ENCODE measurements at places on chromosomes 5 and 9.
A peak's percentile ranks its signal among the peaks of the same experiment; 100 is the strongest.

- peak; percentile 91 for DNase-seq
These were observed 111.1 kb downstream of the ARHGAP26 start for GRCh38 chr5:142881076-142881783.

DNA sequence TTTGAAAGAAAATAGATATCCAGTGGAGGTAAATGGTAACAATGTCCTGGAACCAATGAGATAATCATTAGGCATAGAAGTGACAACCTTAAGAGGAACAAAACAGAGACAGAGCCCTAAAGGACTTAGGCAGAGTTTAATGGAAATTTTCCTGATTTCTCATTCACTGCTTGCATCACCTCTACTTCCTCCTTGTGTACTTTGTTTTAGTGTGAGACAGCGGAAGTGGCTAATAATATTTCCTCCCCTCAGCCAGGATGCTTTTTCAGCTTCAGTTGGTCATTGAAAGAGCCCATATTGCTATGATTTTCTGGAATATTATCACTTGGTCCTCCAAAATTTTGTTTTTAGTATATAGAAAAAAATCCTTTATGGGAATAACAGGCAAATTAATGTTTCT, 153.4 kb upstream of the MPDZ start:
- DNase-seq, result peak; percentile 83

- no peak for DNase-seq
These were observed 219.6 kb downstream of the DMRT2 start for GRCh38 chr9:1269533-1270315.

DNA sequence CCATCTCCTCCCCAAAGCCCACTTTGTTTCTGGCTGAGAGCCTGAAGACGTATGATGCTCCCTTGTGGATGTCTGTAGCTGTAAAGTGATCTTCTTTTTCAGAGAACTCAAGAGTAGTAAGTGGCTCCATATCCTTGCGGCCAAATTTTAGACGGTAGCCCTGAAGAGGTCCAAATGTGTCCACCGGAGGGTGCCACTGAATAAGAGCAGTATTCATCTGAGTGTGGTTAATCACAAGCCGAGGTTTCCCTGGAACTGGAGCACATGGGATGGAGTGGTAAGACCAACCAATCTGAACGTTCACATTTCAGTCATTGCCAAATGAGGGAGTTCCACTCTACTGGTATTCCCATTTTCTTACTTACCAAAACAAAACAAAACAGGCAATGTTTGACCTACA, 686.5 kb upstream of the DMAC1 start:
- no peak for DNase-seq

DNA sequence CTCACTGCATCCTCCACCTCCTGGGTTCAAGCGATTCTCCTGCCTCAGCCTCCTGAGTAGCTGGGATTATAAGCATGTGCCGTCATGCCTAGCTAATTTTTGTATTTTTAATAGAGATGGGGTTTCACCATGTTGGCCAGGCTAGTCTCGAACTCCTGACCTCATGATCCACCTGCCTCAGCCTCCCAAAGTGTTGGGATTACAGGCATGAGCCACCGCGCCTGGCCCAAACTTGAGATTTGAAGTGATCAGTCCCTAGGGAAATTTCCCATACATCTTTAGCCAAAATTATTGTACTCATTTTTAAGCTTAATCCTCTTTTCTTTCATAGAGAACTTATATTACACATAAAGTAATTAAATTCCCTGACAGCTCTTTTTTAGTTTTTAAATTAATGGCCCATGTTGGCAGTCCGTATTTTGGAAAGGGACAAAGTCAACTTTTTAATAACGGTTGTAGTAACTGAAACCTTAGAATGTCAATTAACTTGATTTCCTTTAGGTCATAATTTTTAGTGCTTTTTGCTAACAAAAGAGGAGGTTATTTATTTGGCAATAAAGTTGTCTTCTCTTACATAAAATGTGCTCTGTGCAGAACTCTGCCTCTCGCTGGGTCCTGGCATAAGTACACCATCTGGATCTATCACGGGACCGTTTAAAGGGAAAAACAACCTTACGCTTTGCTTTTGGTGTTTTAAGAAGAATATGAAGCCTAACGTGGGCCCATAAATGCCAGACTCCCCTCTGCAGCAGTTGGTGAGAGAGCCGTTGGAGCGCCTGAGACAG, 142.3 kb upstream of the OTULINL start:
- DNase-seq, result no peak

- peak; percentile 2 for DNase-seq
These were observed 51.0 kb downstream of the PTPDC1 start for GRCh38 chr9:94135222-94135621.

DNA sequence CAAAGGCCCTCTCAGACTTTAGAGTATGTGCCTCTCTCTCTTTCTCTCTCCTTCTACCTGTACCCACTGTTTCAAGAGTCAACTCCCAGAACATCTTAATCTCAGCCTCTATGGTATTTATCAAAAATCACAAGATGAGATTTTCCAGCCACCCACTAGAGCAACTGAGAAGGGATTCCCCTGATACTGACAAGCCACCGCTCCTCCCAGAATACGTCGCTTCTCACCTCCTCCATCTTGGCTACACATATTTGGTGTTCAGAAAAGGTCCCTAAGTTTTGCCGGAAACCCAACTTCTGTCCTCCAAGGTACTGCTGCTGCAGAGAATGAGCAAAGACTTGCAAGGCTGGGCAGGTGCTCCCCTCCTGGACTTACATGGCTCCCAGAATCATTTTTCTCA, 6.1 kb downstream of the GARIN3 start:
- DNase-seq, result no peak

GRCh38 chr9:134525070-134525815, 116.4 kb upstream of the COL5A1 start:
- no peak for DNase-seq

DNA sequence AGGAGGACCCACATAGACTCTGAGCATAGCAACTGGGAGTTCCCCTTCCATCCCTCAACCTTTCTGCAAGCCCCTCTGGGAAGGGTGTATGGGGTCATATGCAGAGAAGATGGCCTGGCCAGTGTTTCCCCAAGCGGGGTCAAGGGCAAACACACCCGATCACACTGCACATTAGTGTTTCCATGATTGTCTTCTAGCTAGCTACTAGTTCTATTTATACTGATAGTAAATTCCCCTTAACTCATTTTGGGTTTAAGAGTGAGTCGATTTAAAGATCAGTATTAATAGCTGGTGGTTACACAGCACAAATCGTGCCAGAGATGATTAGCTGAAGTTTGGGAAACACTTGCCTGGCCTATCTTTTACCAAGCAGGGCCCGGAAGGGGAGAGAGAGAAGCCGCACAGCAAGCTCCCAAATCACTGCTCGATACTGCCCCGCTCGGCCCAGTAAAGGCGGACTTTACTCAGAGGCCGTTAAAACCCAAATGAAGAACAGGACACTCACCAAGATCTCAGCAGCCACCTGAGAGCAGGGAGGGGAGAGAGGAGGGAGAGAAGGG, 29.4 kb upstream of the TNIP1 start:
- DNase-seq, result no peak

DNA sequence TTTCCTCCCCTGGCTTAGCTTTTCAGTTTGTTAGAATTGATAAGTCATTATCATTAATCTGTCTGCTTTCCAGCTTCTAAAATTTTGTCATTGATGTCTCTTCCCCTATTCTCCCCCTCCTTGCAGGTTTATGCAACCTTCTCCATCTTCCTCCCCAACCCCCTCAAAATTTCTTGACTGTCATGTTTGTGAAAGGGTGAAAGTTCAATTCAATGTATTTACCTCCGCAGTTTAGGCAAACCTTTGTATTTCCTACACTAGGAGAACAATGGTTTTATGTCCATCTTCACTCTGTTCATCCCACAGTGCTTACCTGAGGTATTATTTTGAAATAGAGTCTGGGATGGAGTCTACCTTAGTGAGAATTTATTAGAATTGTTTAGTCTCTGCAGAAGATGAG, 117.9 kb downstream of the ALDH1A1 start:
- no peak for DNase-seq

GRCh38 chr5:90675222-90675621, 116.6 kb downstream of the ADGRV1 start:
- DNase-seq, result no peak

DNA sequence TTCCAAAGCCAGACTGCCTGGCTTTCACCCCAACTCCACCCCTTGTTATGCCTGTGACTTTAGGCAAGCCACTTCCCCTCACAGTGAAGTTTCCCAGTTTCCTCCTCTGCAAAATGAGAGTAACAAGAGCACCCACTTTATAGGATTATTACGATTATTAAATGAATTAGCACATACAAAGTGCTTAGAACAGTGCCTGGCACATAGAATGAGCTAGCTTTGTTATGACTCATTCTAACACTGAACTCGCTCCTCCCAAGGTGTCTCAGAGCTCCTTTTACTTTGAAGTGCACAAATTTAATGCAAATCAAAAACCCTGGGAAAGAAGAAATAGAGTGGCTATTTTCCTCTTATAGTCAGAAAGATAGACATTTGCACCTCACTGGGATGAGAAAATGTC, 34.3 kb downstream of the DNAH5 start:
- no peak for DNase-seq

- no peak for DNase-seq
These were observed 135.9 kb upstream of the LIFR start for GRCh38 chr5:38692346-38692745.
